Femur (tissue), 1 donor: ENCODE measurements at places on chromosomes 4 and X.

DNA sequence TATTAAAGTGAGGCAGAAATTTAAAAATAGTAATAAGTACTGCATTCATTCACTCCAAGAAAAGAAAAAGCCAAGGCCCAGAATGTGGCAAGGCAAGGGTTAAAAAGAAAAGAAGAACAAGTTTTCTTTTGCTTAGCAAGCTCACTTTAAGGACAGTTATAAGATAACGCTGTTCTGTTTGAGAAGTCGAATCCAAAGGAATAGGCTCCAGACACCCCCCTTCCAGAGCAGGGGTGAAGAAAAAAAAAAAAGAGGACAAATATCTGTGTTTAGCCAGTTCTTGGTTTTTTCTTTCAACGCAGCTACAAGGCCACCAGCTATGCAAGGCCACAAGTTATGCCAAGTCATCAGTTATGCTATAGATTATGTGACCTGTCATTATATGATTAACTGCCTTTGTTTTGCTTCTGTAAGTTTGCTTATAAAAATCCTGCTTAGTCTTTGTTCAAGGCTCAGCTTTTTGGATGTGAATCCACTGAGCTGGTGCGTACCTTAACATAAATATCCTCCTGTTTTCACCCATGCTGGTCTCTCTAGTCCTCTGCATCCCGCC is 1.4 kb downstream of the GRK4 start:
- no peak for DNase-seq

DNA sequence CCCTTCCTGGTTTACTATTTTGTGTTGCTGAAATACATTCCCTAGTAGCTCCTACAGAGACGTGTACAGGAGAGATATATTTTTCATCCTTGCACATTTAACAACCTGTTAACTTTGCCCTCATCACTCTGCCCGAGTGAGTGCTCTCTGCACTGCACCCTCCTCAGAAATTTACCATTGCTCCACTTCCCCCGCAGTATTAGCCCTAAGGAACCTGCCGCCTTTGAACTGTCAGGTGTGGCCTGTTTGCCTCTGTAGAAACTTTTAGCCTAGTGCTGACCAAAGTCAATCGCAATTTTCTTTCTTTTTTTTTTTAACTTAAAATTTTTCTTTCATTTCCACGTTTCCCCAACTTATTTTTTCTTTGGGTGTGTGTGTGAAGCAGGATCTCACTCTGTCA is 46.6 kb upstream of the TBL1X start:
- no peak for DNase-seq

GRCh38 chrX:153645921-153646488 is 998 bp upstream of the DUSP9 start:
- no peak for DNase-seq

GRCh38 chrX:20664774-20665173 is 398.1 kb upstream of the RPS6KA3 start:
- DNase-seq: no peak

DNA sequence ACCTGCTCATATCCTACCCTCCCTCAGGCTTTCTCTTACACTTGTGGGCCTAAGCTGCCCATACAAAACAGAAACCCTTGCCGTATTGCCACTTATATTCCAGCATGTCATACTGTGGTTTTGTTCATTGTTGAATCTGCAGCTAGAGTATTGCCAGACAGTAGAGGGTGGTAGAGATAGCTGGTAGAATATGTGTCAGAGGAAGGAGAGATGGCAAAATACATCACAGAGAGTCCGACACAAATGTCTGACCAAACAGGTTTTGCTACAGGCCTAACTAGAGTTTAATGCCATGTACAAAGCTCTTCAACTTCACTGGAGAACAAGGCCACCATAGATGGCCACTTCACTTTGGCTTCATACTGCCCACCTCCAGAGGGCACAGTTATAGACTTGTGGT is 160.1 kb downstream of the EFHC2 start:
- DNase-seq: no peak

DNA sequence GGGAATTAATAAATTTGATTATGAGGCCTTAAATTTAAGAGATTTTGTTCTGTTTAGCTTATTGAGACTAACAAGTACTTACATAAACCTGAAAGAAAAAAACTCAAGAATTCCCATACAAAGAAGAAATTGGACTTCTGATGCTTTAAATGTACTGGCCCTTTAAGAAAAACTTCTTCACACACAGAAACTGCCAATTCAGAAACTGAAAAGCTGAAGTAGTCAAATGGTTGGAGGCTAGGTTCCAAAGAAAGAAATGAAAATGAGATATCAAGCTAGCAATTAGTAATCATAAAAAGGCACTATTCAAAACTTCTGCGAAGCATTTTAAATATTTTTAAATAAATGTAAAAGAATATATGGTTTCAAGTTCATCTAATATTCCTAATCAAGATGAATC is 151.3 kb downstream of the THOC2 start:
- DNase-seq: no peak

- DNase-seq: no peak
These were observed 37.0 kb downstream of the IRS4 start for GRCh38 chrX:108699368-108699767.

GRCh38 chrX:12400218-12400617 is 261.9 kb downstream of the FRMPD4 start:
- DNase-seq: no peak

GRCh38 chr4:8688908-8689445 is 96.4 kb downstream of the CPZ start:
- DNase-seq: no peak

DNA sequence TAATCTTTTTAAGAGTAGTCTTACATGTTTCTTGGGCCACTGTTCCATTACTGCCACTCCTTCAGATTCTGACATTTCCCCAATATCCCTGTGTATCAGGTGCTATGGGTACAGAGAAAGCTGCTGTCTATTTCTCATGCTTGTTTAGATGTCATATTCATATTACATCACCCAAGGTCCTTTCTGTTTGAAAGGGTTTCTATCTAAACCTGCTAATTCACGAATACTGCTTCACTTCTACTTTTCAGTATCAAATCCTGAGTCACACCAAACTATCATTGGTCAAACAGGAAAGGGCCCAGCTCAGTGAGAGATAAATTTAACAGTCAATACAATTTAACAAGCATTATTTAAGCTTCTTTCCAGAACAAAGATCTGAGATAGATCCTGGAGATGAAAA is 241.4 kb downstream of the UGT8 start:
- DNase-seq: no peak

DNA sequence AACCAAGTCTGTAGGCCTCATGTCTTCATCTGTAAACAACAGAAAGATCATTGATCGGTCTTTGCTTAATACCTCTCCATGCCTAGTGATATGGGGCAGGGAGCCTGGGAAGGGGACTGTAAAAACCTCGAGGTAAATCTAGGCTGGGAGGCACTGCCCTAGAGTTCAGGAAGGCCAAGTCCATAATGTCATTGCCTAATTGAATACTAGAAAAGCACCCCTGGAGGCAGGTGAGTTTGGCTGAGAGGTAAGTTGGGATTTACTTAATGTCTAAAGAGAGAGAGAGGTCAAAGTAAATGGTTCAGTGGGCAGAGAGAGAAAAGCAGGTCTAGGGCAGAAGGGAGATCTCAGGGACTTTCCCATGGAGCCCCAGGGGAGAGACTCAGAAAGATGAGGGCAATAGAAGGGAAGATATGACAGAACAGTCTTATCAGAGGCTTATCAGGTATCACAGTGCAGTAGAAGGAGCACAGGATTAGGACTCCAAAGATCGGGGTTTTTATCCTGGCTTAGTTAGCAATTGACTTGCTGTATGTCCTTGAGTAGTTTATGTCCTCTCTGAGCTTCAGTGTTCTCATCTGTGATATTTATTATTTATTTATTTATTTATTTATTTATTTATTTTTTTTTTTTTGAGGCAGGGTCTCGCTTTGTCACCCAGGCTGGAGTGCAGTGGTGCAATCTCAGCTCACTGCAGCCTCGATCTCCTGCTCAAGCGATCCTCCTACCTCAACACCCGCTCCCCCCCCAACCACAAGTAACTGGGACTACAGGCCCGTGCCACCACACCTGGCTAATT is 85.2 kb downstream of the SLC16A2 start:
- DNase-seq: no peak

DNA sequence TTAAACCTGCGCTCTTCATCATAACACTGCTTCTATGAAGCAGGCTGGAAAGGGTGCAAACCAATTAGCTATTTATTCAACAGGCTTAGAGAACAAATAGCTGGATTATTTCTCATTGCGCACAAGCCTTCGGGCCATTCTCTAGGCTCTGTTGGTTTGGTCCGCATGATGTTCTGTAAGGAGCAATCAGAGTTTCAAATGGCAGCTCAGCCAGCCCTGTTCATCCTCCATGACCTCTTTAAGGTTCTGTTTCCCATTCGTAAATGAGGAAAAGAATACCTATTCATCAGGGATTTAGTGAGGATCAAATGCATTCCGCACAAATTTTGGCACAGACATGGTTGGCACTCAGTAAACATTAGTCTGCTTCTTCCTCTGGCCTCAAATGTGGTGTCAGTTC is 15.5 kb upstream of the GPM6A start:
- DNase-seq: no peak

DNA sequence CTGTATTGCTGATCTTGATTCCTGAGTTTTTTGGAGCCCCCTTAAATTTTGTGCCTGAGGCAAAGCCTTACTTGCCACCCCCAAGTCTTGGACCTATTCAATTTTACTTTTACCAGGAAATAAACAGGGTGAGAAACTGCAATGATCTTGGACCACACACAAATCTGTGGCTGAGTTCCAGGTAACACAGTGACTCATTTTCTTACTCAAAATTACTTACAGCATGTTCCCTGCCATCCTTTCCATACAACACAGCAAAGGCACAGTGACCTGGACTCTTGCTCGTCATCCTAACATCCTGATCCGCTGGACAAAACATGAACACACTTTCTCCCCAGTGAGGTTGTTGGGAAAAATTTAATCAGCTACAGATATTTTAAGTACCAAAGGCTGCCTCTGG is 60.7 kb upstream of the S100G start:
- no peak for DNase-seq

DNA sequence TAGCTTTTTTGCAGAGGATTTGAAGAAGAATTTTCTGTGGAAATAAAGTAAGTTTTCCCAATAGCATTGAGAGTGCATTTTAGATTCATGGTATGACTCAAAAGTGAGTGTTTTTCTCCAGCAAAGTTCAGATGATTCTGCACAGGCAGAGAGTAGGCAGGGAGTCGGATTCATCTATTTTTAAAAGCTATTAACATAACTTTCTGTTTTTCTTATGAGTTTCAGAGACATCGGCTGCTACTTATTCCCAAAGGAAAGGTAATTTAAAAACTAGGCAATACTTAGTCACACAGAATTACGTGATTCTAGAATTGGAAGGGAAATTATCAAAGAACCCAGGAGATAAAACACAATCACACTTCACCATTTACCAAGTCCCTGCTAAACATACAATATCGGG is 4.4 kb downstream of the CCDC110 start:
- no peak for DNase-seq

- DNase-seq: no peak
These were observed 50.1 kb downstream of the MEPE start for GRCh38 chr4:87882861-87883260.

- DNase-seq: no peak
These were observed 14.1 kb upstream of the PAPSS1 start for GRCh38 chr4:107734120-107734519.

- DNase-seq: no peak
These were observed 21.7 kb downstream of the PDLIM3 start for GRCh38 chr4:185513489-185514181.

- no peak for DNase-seq
These were observed 158.3 kb downstream of the AFAP1 start for GRCh38 chr4:7781366-7781765.

- no peak for DNase-seq
These were observed 62.5 kb upstream of the MND1 start for GRCh38 chr4:153282023-153282422.

DNA sequence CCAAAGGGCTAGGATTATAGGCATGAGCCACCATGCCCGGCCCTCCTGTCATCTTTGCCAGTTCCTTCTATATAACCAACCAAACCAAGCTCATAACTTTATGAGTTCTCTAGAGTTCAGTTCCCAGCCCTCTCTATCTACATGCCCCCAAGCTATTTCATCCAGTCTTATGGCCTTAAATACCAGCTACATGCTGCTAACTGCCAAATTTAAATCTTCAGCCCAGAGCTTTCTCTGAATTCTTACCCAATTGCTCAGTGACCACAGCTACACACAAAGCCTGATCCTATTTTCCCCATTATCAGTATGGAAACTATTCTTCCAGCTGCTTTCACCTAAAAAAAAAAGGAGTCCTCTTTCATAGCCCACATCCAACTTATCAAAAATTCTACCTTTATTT is 23.1 kb downstream of the TMEM184C start:
- DNase-seq: no peak

- DNase-seq: peak; percentile 87
These were observed at the start of gene SCRG1 for GRCh38 chr4:173398779-173399415. Gene SCRG1 (minus strand): TSS chr4:173399116. CDS start chr4:173391414, 7,702 bp downstream.

DNA sequence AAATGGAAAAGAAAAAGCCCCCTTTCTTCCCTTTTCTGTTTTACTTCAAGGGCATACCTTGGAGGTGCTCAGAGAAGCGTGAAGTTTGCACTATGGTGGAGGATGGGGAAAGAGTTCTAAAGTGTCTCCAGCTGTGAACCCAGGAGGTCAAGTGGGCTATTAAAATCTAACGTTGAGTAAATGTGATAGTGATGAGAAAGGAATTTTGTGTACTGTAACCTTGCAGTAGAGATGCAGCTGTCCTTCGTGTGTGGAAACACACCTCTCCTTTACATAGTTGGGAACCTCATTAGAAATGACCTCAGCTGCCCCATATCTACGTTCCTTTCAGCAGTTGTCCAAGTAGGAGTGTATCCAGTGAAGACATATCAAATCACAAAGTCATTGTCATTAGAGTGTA is 26.5 kb downstream of the ADH5 start:
- DNase-seq: no peak

GRCh38 chr4:147843162-147843561 is 111.3 kb downstream of the ARHGAP10 start:
- no peak for DNase-seq

DNA sequence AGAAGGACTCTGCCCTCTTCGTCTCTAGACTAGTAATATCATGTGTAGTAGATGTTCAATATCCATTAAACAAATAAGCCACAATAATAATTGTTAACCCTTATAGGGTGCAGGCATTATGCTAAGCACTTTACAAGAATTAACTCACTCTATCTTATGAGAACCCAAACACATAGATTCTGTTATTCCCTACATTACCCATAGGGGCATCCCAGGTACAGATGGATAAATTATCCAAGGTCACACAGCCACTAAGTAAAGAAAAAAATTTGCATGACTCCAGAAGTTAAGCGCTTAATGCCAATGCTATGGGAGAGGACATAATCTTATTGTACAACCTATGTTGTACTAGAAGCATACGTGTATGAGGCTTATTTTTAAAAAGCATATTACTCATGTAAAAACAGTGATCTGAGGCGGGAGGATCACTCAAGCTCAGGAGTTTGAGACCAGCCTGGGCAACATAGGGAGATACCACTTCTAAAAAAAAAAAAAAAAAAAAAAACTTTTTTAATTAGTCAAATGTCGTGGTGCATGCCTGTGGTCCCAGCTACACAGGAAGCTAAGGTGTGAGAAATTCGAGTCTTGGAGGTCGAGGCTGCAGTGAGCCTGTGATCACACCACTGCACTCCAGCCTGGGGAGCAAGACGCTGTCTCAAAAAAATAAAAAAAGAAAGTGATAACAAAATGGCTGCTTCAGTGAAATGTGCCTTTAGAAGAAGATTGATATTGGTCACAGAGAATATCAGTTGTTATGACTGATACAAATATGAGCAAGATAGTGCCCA is 13.6 kb downstream of the LDB2 start:
- no peak for DNase-seq
